Epithelial cell of prostate (primary cell): ENCODE measurements at places on chromosomes 7 and 10.

DNA sequence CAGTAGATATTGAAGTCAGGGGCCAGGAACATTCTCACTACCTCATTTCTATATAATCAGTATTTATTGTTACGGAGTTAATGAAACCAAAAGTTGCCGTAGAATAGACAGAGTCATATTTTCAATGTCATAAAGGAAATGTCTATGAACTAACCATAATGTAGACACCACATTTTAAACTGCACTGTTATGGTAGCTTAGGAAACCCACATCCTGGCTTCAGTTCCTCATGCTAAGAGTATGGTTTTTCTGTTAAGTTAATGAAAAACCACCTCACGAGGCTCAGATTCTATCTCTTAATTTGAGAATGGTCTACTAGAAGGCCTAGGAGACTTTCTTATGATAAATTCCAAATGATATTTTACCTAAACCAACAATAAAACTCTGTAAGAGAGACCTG is 166.5 kb downstream of the TMEM26 start:
- no peak for DNase-seq

DNA sequence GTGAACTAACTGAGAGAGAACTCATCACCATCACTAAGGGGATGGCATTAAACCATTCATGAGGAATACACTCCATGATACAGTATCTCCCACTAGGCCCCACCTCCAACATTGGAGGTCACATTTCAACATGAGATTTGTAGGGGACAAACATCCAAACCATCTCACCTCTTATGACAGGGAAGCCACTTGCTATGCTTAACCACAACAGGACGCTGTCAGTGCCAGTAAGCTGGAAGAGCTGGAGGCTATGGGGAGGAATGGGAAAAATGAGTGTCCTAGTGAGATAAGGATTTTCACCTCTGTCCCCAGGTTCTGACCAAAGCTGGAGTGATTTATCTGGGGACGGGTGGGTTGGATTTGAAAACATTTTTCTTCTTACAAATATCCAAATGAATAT is 17.6 kb downstream of the PLCE1 start:
- no peak for DNase-seq

- no peak for DNase-seq
Observed at GRCh38 chr7:41720886-41721285, 18.0 kb upstream of the INHBA start.

GRCh38 chr7:51140199-51141164 is 176.1 kb downstream of the COBL start:
- no peak for DNase-seq

GRCh38 chr10:360653-361052 is 225.4 kb downstream of the ZMYND11 start:
- DNase-seq = no peak

DNA sequence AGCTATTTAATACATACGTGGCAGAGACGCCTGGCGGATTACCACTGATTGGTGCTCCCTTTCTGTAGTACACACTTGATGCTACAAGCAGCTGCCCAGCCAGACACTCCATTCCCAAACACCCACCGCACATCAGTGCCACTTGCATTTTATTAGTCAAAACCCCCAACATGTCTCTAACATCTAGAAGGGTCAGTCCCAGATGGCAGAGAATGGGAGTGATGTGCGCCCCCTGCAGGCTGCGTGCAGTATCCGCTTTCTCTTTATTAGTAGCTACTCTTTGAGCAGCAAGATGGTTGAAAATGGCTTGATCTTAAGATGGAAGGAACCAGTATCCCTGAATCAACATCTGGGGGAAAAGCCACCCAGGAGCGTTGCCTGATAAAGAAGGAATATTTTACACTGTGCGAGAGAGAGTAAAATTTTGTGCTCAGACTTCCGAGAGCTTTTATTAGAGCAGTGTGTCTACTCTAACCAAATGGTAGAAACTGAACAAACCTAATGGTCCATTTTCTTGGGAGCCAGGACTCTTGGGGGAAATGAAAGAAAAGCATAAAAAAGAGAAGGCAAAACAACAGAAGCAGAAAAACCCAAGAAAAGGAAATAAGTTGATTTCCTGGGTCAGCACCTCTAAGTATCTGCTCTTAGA is 78.3 kb downstream of the ST8SIA6 start:
- DNase-seq = no peak

DNA sequence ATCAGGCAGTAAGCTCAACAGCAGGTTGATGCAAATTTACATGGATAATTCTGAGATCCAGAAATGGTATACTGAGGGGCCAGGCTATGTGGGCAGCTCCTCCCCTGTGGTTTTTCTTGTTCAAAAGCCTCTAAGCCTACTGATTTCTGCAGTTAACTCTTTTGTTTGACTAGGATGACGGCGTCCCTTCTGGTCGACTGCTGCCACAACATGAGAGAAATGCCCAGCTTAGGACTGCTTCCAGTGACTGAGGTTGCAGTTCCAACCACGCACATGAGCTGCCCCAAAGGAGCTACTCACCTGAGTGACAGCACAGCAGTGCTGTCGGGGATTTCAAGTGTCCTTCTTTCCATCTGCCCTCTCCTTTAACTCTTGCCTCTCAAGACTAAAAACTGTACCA is 973.0 kb upstream of the GHITM start:
- DNase-seq = no peak

- DNase-seq = no peak
Observed at GRCh38 chr10:25065761-25066476, 49.5 kb downstream of the THNSL1 start.

- DNase-seq = no peak
Observed at GRCh38 chr10:62093863-62094291, 174.8 kb downstream of the RTKN2 start.

- DNase-seq = no peak
Observed at GRCh38 chr7:125468855-125469174, 539.2 kb upstream of the POT1 start.

- DNase-seq = no peak
Observed at GRCh38 chr7:102061354-102061945, 225.2 kb upstream of the SH2B2 start.

DNA sequence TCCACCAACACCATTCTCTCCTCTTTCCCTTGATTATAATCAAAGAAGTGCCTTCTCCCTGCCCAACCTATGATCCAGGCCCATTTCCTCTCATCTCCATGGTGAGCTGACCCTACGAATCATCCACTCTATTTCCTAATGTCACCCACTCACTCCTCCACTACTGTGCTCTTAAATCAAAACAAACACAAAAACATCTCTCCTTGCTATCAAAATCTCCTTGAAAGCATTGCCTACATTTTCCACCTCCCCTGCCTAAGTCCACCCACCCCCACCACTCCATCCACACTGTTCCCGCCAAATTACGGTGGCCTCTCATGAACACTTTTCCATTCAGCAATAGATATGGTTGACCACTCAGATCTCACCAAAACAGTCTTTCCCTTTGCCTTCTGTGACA is 5.3 kb downstream of the DYDC1 start:
- DNase-seq = no peak

DNA sequence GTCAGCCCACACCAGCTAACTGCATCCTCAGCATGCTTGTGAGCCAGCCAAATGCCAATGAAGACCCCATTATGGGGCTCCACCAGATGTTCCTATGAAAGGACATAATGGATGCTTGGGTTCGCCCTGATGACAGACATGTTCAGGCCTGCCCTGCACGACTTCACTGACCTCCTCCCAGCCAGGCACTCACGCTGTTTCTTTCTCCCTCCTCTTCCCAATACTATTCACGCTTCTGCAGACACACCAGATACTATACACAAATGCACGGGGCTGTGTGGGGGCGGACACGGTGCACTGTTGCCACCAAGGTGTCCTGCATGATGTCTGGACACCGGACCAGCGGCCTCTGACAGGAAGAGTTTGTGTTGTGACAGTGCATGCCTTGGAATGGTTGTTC is 284.2 kb downstream of the PRPF18 start:
- DNase-seq = no peak

GRCh38 chr7:31095286-31096197 is 43.4 kb downstream of the ADCYAP1R1 start:
- no peak for DNase-seq

- no peak for DNase-seq
Observed at GRCh38 chr7:2944739-2945138, 98.9 kb downstream of the CARD11 start.

- DNase-seq = no peak
Observed at GRCh38 chr7:107641676-107642075, 19.0 kb upstream of the SLC26A4 start.

DNA sequence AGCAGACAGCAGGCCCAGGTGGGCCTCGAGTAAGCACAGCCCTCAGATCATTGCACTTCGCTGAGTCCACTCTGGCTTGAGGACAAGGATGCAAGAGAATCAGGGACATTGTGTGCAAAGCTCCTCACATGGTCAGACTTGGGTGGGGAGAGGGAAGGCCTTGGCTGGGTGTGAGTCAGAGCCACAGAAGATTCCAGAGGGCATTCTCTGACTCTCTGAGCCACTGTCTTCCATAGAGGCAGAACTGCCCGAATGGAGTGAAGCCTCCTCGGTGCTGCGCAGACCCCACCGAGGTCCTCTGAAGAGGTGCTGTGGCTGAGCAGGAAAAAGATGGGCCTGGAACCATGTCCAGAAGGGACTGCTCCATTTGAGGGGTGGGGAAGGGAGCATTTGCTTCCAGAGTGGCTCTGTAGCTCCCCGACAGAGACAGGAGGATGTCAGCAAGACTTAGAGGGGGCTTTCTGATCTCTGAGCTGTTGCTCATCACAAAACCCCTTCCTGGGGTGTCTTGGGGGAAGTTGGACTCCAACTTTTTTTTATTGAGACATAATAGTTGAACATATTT is 120.8 kb downstream of the PTPN20 start:
- DNase-seq = no peak

DNA sequence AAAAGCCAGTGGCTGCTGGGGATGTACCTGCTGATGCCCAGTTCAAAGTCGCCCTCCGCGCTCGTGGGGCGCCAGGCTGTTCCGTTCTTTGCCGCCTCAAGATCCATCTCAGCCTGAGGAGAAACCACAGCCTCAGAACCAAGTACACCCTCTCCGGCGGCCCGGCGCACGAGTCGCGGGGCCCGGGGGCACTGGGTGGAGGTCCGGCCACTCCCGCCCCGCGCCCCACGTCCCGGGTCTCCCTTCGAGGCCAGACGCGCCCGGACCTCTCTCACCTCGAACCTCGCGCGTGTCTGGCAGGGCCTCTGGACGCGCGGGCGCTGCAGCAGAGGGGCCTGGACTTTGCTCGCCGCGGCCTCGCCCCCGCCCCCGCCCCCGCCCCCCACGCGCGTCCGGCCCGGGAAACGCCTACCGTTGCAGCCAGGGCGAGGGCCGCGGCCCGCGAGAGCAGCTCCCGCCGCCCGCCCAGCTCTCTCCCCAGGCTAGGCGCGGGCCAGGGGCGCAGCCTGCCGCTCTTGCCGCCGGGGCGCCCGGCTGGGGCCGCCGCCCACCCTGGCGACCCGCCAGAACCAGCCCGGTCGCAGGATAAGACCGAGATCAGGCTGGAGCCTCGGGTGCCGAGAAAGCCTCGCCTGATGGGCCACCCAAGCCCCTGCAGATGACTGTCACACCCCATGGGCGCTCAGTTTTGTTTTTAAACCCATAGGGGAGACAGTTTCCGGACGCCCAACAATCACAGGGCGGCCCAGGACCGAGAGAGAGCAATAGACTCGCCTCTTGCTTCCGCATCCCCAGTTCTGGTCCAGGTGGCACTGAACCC is at the start of gene ABCB4:
Gene ABCB4 (minus strand): TSS at position 322 of the 820 bp plus-strand sequence. CDS start 215 bp downstream, at position 107.
- no peak for DNase-seq

- no peak for DNase-seq
Observed at GRCh38 chr7:33842150-33842549, 63.2 kb upstream of the BMPER start.

DNA sequence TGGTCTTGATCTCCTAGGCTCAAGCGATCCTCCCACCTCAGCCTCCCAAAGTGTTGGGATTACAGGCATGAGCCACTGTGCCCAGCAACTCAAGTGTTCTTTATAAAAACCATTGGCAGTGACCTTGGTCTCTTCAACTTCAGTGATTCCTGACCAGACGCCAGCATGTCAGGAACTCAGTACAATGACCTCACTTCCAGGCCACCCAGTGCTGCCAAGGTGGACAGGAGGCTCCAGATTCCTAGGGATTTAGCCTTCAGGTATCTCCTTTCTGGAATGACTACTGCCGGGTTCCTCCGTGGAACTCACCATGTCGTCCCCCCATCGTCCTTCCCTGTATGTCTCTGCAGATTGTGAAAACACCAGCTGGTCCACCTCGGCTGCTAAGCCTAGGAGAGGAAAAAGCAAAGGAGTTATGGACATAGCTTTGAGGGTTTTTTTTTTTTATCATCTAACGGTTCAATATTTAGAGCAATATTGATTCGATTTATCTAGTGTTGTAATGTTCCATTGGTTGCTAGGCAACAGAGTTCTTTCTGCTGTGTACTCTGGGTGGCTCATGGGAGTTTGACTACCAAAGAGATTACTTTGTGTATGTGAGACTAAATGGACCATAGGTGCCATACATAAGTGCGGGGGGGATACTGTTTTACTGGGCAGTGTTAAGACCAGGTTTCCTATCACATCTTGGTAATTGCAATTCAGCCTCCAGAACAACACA is 425.8 kb upstream of the AUTS2 start:
- no peak for DNase-seq

DNA sequence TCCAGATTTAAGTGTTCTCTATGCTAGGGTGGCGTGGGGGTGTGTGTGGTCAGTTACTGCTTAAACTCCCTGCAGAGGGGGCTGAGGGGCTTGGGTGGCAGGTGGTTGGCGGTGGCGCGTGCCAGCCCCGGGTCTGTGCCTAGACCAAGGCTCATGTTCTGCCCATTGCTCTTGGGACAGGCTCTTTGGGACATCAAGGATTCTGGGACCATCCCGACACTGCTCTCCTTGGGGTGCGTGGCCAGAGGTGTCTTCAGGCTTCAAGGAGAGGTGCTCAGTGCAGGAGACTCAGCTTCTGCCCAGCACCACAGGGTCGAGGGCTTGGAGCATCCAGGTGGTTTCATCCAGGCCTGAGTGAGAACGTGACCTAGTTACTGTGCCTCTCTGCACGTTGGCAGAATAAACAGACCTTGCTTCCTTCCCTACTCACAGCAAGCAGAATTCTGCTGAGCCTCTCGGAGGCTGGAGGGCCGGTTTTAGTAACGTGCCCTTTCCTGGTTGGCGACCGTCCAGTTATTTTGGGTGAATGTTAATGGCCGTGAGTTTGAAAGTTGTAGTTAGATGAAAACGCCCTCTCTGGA is 39.9 kb downstream of the CAMK1D start:
- DNase-seq = no peak

DNA sequence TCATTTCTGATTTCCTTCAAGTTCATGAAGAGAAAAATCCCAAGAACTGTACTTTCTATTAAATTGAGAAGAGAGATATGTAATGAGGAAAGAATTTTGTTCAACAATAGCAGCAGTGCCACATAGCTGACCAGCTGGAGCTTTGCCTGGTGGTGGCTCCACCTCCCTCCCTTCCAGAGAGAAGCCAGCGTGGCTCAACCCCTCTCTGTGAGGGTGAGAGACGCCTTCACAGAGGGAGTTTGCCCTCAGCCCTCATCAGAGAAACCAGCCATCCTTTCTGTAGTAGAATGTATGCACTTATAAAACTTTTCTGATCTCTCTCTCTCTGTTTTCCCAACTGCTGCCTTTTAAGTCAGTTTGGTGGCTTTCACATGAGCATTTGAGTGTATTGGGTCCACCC is 20.5 kb upstream of the COL1A2 start:
- DNase-seq = no peak
